ENCODE measurements at places on chromosomes 12 and 14. TPM values are rescaled to one million over a fixed set of nuclear protein-coding genes. Genes with fewer than 3 reads are reported as not detected.

The HOXC12 gene
- total RNA-seq: not detected

The NEK9 gene
- total RNA-seq: 77.3 TPM

The PLEKHD1 gene
- 0.15 TPM for total RNA-seq

The MORN3 gene
- total RNA-seq: 3.6 TPM

The CSRP2 gene
- total RNA-seq: not detected

The GARIN6 gene
- not detected for total RNA-seq

The SIX6 gene
- total RNA-seq: not detected
